D721Med (cell line): ENCODE measurements at places on chromosomes 7 and 10.

DNA sequence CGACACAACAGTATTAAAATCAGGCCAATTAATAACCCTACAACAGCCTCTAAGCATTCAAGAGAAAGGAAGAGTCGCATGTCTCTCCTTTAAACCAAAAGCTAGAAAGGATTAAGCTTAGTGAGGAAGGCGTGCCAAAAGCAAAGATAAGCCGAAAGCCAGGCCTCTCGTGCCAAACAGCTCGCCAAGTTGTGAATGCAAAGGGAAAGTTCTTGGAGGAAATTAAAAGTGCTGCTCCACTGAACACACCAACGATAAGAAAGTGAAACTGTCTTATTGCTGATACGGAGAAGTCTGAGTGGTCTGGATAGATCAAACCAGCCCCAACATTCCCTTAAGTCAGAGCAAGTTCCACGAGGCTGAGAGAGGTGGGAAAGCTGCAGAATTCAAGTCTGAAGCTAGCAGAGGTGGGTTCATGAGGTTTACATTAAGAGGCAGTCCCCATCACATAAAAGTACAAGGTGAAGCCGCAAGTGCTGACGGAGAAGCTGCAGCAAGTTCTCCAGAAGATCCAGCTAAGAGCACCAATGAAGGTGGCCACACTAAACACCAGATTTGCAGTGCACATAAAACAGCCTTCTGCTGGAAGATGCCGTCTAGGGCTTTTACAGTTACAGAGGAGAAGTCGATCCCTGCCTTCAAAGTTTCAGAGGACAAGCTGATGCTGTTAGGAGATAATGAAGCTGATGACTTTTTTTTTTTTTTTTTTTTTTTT, 194.8 kb downstream of the MAD1L1 start:
- peak; percentile 42 for DNase-seq

GRCh38 chr10:19908991-19909696, 92.9 kb downstream of the PLXDC2 start:
- DNase-seq: no peak

DNA sequence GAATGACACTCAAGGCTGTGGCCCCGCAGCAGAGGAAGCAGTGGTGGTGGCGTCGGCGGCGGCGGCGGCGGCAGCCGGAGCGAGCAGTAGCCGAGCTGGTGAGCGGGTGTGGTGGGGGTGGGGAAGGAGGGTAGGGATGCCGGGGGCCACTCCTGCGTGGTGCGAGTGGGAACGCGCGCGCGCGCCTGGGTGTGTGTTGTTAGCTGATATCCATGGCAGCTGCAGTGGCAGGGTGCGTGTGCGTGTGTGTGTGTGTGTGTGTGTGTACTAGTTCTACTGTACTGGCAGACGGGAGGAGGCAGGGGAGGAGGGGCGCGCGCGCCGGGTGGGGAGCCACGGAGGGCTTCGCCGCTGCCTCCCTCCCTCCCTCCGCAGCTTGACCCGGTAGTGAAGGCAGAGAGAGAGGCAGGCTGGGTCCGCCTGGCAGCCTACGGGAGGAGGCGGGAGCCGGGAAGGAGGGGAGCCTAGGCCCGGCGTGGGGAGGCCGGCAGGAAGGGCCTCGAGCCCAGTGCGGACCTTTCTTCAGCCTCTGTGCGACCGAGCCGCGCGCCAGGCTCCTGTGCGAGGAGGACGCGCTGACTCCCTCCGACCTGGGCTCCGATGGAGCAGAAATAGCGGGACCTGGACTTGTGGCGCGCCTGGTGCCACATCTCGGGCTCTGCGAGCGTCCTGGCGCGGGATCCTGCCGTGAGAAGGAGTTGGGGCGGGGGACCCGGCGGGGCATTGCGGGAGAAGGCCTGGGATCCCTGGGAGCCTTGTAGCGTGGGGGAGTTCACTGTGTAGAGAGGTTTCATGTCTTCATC, at the start of gene MAGI2:
TSS of gene MAGI2 (minus strand) at position 110 of the 803 bp plus-strand sequence. CDS start 347 bp downstream, outside the sequence.
- DNase-seq: no peak

- DNase-seq: no peak
These were observed 27.0 kb downstream of the CDK6 start for GRCh38 chr7:92809397-92809759.

DNA sequence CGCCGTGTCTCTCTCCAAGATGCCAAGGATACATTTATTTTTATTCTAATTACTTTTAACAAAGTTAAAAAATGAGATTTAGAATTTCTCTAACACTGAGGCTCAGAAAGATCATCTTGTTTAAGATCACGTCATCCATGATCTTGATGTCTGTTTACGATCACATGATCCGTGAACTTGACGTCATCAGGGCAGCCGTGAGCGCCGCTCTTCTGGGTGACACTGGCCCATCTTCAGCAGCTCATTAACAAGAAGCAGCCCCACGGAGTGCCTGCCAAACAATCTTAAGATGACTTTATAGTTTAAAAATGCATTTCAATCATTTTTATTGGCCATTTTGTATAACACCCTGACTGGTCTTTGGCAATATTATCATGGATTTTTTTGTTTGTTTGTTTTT, 291.1 kb upstream of the PRKCQ start:
- no peak for DNase-seq

DNA sequence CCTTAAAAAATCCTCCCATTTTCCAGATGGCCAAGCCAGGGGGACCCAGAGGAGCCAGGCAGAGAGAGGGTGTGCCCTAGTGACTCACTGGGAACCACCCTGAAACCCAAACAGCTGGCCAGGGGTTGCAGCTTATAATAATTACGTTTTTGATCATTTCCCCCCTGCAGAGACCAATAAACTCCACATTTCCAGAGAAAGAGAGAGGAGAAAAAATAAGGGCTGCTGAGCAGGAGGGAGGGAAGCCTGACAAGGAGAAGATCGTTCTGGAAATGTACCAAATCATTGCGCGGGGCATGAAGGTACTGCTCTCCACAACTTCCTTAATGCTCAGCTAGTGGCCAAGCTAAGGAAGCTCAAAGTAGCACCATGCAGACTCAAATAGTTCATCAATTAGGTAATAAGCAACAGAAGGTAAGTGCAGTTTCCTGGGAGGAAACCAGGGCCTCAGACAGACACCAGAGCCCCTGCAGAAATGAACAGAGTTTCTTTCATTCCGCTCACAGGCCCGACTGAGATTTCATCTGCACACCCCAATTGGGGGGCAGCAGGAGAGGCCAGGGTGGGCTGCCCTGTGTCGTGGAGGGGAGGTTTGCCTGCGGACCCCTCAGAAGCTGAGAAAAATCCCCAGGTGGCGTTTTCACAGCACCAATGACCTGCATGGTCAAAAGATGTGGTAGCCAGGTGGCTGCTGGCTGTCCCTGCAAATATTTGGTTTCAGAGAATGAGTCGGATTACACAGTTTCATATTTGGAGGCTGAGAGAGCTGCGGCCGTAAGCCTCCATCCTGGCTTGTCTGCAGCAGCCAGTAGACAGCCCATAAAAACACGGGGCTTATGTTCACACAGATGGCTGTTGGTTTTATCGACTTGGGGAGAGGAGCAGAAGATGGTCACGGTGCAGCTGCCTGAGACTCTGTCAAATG, 153.2 kb upstream of the LYZL2 start:
- no peak for DNase-seq

DNA sequence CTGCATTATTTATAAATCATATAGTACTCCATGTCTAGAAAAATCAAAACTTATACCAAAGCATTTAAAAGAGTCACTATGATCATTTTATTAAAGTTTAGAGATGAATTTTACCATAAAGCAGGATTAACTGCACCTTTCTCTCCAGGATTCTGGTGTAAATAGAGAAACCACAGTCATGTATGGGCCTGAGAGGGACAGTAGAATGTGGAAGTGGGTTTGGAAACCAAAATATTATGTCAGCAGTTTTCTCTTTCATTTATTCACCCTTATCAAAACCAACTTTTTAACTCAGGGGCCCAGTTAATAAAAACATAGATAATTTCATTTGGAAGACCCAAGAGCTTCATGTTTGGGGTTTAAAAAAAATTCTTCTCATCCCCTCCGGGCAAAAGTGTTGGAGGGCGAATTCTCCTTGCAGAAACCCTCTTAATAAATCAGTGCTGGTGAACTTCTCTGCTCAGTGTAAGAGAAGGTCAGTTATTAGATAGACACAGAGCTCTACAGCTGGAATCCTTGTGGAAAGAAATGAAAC, 266.2 kb downstream of the CREB5 start:
- no peak for DNase-seq

DNA sequence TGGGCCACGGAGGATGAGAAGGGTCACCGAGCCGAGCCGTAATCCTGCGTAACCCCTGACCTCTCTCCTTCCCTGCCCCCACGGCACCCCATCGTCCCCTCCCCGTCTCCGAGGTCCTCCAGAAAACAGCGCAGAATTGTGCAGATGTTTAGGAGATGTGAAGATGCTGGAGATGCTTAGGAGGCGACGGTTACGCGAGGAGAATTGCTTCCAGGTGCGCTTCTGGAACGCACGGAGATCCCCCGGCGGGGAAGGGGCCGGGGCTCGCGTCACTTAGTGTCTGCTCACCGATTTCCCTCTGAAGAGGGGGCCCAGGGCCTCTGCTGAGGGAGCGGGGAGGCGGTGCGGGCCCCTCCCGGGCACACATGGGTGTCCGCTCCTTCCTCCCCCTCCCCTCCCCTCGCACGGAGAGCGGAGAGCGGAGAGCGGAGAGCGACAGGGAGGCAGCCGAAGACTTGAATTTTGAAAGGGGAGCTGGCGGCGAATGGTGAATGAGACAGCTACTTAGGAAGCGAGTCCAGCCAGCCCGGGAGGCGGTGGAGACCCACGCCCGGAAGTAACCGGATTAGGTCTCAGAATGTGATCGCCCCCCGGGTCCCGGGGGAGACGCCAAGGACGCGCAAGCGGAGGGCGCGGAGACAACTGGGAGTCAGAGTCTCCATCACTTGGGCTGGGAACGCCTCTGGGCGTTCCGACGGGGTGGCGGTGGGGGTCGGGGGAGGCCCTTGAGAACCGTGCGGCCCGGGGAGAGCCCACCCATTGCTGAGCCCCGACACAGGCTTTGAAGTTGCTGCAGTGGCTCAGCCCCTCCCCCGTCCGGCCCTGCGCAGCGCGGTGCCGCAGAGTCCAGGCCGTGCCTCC, 8.7 kb upstream of the EN2 start:
- no peak for DNase-seq

DNA sequence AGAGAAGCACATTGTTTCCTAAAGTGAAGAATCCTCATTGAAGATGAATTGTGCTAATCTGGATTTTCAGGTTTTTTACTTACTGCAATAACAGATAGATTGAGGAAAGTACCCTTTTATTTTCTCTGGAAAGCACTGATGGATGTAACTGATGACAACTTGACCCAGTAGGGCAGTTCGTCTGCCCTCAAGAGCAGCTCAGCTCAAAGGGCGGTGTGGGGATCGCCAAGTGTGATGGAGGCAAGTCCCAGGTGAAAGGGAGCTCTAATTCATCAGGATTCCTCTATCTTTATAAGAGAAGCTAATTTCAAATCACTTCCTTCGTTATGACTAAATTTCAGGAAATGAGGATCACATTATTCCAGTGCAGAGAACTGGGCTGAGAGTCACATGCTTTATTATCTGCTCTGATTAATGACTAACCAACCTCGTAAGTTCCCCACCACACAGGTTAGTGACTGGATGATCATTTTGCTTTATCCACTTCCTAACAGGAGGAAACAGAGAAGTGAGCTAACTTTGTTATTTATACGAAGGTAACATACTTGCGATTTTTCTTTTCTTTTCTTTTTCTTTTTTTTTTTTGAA, 98.8 kb downstream of the PFKFB3 start:
- no peak for DNase-seq

- DNase-seq: no peak
These were observed 349.8 kb downstream of the SDK1 start for GRCh38 chr7:3650844-3651243.

DNA sequence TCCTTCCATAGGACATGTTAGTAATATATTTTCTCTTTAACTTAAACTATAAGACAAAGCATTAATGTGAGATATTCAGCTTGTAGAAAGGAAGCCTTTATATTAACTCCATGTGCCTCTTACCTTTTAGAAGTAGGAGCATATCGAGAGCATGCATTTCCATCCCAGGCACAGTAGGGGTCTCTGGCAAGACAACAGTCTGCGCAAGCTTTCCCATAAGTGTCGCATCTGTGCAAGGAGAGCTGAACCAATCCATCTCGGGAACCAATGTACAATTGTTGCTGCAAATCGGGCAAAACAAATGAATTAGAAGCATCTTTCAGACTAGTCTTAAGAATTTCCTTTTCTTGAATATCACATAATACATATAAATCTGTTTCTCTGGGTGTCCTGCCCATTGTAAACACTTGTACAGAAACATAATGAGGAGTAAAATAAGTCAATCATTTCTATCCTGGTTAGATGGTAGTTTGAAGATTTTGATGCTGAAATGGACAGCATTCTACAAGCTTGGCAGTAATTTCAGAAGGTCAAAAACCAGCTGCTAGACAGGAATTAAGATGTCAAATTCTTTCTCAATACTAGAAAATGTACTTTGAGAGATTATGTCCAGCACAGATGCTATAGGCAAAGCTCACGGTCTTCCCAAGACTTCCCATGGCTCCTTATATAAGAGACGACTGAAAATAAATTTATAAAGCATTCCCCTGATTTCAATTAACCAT, 171.8 kb downstream of the SEMA3D start:
- DNase-seq: no peak

- DNase-seq: no peak
These were observed 1.8 kb downstream of the MUC3A start for GRCh38 chr7:100951172-100951571.

DNA sequence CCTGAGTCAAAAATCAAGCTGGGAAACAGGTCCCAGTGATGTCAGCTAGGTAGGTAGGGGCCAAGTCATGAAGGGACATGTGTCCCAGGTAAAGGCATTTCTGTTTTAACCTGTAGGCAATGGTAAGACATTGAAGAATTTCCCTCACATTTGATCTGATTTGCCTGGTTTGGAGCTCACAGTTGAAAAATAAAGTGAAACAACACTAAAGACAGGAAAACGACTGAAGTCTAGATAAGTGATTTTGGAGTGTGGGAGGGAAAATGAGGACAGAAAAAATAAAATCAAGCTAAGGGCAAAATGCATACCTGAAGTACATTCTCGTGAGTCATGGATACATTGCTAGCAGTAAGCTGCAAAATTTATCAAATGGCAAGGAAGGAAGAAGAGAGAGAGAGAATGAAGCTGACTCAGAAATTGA, 169.9 kb downstream of the SKIDA1 start:
- no peak for DNase-seq

DNA sequence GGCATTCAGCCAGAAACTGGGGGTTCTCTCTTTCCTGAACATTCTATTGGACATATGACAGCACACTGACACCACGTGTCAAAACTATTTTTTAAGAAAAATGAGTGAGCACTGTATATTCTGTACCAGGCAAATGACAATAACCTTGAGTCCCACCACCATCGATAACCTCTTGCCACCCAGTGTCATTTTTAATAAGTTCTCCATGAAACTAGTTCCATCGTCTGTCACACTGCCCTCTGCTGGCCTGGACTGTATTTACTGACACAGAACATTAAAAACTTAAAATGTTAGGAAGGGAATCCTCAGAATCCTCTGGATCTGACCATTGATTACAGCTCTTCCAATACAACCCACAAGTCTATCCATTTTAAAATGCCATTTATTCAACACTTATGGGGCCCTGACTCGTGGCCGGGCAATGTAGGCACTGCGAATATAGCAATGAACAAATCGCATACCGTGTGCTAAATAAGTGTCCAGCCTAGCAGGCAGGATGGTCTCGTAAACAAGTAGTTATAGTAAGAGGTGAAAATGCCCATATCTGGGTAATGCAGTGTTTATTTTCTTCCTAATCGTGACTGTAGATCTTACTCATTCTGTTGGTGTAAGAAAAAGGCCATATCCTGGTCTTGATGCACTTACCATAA, 35.9 kb upstream of the CACNB2 start:
- DNase-seq: no peak
